ENCODE measurements at places on chromosomes 2 and 18. TPM values are rescaled to one million over a fixed set of nuclear protein-coding genes. Genes with fewer than 3 reads are reported as not detected.

Gene ADCYAP1
- total RNA-seq = 0.40 TPM

Gene CD226
- 0.07 TPM for total RNA-seq

Gene HOXD4
- total RNA-seq = 0.70 TPM

Gene KCNS3
- total RNA-seq = 5.1 TPM

Gene OSBPL6
- total RNA-seq = 3.0 TPM

Gene SLC8A1
- 8.9 TPM for total RNA-seq

Gene TEX44
- not detected for total RNA-seq

Gene C2orf81
- total RNA-seq = 0.32 TPM

GRCh38 chr2:73896362-73897239, 3.8 kb downstream of the ACTG2 start:
- peaks cover 5% of the 10 kb centered on the region for H3K4me1 ChIP-seq
- no peaks in the 10 kb centered on the region for H3K36me3 ChIP-seq
- no peak overlapping the region for H3K27ac ChIP-seq
- DNase-seq = no peak

GRCh38 chr2:68423966-68424650, 43.0 kb downstream of the FBXO48 start:
- H3K4me1 ChIP-seq = no peaks in the 10 kb centered on the region
- DNase-seq = no peak
- no peak overlapping the region for H3K27ac ChIP-seq
- H3K4me3 ChIP-seq = no peak overlapping the region
- H3K27me3 ChIP-seq = peaks cover 6% of the 10 kb centered on the region

- no peak overlapping the region for H3K27ac ChIP-seq
- no peaks in the 10 kb centered on the region for H3K4me1 ChIP-seq
- DNase-seq = no peak
- no peaks in the 10 kb centered on the region for H3K36me3 ChIP-seq
- no peak overlapping the region for H3K4me3 ChIP-seq
Observed at GRCh38 chr2:25283921-25284320, 57.8 kb downstream of the DNMT3A start.

GRCh38 chr2:242011167-242011513, 141.6 kb downstream of the RTP5 start:
- no peaks in the 10 kb centered on the region for H3K27me3 ChIP-seq
- H3K27ac ChIP-seq = no peak overlapping the region
- no peak for DNase-seq

DNA sequence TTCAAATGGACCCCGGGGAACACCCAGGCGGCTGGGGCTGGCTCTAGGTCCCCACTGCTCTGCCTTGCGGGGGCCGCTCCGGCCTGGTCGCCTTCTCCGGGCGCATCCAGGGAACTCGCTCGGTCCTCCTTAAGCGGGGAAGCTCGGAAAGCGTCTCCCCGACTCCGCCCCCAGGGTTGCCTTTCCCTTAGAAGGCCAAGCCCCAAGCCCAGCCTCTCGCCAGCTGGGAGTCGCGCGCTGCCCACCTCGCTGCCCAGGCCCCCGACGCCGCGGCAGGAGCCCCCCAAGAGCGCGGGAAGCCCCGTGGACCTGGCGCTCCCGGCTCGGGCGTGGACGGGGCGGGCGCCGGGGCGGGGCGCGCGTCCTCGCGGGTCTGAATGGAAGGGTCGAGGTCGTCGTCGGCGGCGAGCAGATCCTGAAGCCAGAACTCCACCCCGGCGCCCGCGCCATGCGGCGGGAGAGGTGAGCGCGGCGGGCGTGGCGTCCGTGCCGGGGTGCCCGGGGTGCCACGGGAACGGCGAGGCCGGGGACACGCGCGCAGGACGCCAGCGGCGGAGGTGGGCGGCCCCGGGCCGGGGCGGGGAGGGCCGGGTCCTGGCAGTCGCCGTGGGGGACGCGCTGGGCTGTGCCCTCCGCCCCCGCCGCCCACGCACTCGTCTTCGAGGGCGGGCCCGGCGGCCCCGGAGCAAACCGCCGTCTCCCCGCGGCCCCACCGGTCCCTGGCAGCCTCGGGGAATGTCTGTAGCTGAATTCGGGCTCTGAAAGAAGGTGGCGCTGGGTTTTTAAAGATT, at the start of gene BOK:
BOK (plus strand) TSS at position 214 of the 791 bp plus-strand sequence. CDS start 739 bp downstream, outside the sequence.
- H3K36me3 ChIP-seq = no peaks in the 10 kb centered on the region
- no peaks in the 10 kb centered on the region for H3K27me3 ChIP-seq
- H3K4me3 ChIP-seq = peak within 1 kb of the TSS; percentile 92
- peak within 1 kb of the TSS; percentile 28 for H3K27ac ChIP-seq
- DNase-seq = peak; percentile 77
- H3K4me1 ChIP-seq = peaks cover 30% of the 10 kb centered on the region

- peak; percentile 41 for DNase-seq
- peak overlapping the region; percentile 33 for H3K4me3 ChIP-seq
- H3K4me1 ChIP-seq = no peaks in the 10 kb centered on the region
- H3K27me3 ChIP-seq = no peaks in the 10 kb centered on the region
- no peaks in the 10 kb centered on the region for H3K36me3 ChIP-seq
Observed at GRCh38 chr2:197675711-197676188, 363 bp upstream of the RFTN2 start.

GRCh38 chr2:180944372-180944771, 36.0 kb upstream of the UBE2E3 start:
- no peak for DNase-seq
- H3K27me3 ChIP-seq = no peaks in the 10 kb centered on the region
- no peak overlapping the region for H3K4me3 ChIP-seq
- H3K27ac ChIP-seq = no peak overlapping the region
- H3K4me1 ChIP-seq = no peaks in the 10 kb centered on the region
- no peaks in the 10 kb centered on the region for H3K36me3 ChIP-seq

DNA sequence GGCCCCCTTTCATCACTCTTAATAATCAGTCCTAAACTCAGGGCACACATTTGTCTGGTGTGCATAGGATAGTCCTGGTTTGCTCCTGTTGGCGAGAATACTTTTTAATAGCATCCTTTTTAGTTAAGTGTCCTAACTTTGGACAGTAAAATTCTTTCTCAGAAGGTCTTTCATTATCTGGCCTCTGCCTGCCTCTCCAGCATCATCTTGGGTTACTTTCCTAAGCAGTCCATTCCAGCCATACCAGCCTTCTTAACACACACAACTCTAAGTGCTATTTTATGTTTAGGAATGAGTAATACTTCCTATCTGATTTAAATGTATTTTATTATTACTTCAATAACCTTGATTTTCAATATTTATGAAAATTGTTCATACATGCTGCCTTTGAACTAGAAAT, 151.0 kb downstream of the ACOXL start:
- H3K36me3 ChIP-seq = no peaks in the 10 kb centered on the region
- H3K27me3 ChIP-seq = no peaks in the 10 kb centered on the region
- no peak overlapping the region for H3K27ac ChIP-seq

GRCh38 chr2:71545572-71546274, 92.4 kb downstream of the DYSF start:
- no peaks in the 10 kb centered on the region for H3K27me3 ChIP-seq
- H3K27ac ChIP-seq = no peak overlapping the region
- DNase-seq = peak; percentile 82
- no peaks in the 10 kb centered on the region for H3K36me3 ChIP-seq
- H3K4me1 ChIP-seq = no peaks in the 10 kb centered on the region
